ENCODE measurements at places on chromosomes 12 and 14. TPM values are rescaled to one million over a fixed set of nuclear protein-coding genes. Genes with fewer than 3 reads are reported as not detected.

The KRT79 gene
- total RNA-seq = 0.28 TPM

The RNU6-7 gene
- total RNA-seq = not detected

The HSPA2 gene
- total RNA-seq = 11.0 TPM

The FAM181A gene
- not detected for total RNA-seq

The PRKAB1 gene
- total RNA-seq = 24.8 TPM

The CELA1 gene
- 0.58 TPM for total RNA-seq

The TCL1B gene
- not detected for total RNA-seq

The SETD1B gene
- 22.6 TPM for total RNA-seq

All from PC-9 (cell line).